ENCODE measurements at places on chromosomes 12 and 14.

- no peak for DNase-seq
Observed at GRCh38 chr12:110737532-110737931, 5.2 kb downstream of the PPP1CC start.

DNA sequence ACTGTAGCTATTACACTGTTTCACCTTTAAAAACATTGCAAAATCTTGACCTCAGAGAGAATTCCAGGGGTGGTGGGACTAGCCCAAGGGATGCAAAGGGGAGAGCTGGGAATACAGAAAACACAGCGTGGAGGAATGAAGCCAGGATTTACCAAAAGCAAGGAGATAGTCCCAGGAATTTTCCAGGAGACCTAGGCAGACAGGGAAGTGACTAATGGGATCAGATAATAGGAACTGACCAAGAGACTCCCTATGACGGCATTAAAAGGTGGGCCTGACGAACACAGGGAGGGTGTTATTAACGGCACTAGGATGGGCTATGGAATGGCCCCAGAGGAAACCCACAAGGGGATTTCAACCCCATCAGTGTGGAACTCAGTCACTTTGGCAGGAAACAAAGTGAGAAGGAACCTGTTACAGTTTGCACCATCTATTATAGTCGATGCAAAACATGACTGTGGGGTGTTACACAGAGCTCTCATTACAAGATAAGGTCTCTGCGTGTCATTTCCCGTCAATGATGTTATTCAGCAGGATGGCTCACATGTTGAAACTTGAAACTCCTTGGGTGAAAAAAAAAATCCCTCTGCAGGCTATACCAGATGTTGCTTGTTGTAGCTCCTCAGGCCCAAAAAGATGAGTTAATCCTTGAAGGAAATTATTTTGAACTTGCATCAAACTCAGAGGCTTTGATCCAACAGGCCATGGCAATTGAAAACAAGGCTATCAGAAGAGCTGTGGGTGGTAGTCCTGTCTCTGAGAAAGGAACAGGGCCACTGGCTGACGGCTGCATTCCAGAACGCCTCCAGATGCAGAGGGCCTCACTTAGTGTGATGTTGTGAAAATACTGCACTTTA, 58.7 kb downstream of the DRAM1 start:
- DNase-seq: no peak

DNA sequence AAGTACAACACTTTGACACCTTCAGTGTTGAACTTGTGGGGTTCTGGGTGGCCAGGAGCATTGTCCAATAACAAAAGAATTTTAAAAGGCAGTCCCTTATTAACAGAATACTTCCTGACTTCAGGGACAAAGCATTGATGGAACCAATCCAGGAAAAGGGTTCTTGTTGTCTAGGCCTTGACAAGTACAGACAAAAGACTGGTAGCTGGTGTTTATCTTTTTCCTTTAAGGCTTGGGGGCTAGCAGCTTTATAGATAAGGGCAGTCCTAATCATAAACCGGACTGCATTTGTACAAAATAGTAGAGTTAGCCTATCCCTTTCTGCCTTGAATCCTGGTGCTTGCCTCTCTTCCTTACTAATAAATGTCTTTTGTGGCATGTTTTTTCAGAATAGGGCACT, 27.4 kb downstream of the FAM177A1 start:
- DNase-seq: no peak

GRCh38 chr12:104566244-104566993, 109.7 kb downstream of the CHST11 start:
- no peak for DNase-seq

DNA sequence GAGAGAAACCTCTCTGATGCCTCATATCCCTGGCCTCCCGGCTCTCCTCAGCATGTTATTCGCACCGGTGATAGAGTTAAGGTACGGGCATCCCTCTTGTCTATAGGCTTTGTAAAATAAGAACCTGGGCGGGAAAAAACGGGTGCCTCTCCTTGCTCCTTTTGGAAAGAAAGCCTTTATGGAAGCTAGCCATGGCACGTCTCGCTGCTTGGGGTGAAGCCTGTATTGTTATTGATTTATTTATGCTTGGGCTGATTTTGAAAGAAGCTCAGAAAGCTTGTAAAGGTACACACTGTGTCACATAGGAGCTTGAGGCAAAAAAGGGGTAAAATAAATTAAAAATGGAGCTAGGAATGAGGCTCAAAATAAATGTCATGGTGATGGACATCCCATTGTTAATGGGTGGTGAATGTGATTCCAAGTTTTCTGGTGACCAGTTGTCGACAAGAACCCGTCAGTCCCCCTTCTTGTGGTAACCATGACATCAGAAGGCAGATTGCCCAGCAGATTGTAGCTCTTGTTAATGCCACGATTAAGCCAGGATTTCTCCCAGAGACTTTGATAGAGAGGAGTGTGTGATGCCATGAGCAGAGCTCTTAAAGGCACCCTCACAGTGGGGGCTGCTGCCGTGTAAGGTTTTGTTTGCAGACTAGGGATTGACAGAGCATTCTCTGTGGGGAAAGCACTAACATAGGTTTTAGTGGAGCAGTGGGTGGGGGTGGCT, 50.4 kb upstream of the ASPG start:
- DNase-seq: no peak

- DNase-seq: no peak
Observed at GRCh38 chr12:118574288-118574687, 197.9 kb downstream of the SUDS3 start.

GRCh38 chr14:58944343-58944967, 244.0 kb upstream of the DAAM1 start:
- peak; percentile 27 for DNase-seq

DNA sequence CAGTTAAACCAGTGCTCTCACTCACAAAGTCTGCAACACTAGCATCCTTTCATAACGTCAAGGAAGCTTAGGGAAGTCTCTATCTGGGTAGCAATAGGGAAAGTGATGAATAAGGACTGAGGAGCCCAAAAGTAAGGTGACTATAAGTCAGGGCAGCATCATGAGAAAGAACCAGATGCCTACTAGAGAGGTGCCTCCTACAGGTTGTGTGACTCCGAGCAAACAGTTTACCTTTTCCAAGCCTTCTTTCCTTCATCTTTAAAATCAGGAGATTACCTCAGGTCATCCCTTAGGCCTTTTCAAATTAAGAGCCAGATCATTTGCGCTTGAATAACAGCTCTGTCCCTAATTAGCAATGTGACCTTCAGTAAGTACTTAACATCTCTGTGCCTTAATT, 40.2 kb downstream of the RTN1 start:
- no peak for DNase-seq

- no peak for DNase-seq
Observed at GRCh38 chr14:52871606-52872005, 79.2 kb downstream of the FERMT2 start.

- no peak for DNase-seq
Observed at GRCh38 chr12:88720231-88720630, 140.0 kb upstream of the KITLG start.

DNA sequence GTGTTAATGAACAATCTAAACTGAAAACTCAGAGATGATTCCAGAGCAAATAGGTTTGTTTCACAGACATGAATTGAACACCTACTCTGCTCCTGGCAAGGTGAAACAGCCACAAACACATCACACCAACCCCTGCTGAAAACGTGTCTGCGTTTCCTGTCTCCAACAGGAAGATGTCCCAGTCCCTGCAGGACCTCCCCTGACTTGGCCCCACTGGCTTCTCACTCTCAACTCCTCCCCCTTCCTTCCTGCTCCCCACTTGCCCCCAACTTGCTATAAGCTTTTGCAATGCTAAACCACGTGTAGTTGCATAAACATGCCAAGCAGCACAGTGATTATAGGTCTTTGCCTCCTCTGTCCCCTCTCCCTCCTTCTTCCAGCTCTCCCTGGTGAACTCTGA, 567.6 kb downstream of the BCL11B start:
- DNase-seq: no peak

DNA sequence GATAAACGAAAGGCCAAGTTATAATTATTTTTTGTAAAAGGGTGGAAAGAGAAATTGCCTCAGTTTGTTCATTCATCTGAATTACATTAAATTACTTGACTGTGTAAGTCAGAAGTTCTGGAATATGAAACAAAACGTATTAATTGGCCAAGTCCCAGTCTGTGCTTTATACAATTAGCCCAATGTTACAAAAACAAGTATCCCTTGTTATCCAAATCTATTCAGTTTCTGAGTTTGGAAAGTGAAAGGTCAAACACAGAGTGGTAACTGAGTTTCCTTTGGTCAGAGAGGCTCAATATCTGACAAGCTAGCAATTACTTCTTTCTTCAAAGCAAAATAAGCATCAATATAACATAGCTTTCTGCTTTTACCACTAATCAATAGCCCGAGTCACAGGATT, 62.6 kb downstream of the SPPL3 start:
- DNase-seq: no peak

DNA sequence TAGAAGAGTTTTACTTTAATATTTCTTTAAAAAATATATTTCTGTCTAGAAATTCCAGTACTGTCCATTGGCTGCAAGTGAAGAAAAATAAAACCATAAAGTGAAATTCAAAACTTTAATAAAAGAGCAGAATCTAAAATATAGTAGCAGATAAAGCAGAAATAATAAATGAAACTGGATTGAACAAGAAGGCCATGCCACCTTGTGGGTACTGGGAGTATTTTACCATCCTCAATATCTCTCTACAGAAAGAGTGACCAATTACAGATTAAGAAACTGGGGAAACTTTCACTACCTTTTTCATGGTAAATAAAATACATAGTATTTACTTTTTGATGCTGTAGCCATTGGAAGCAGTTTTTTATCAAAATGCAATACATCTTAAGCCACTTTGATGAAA, 220.5 kb downstream of the BCAT1 start:
- DNase-seq: no peak

DNA sequence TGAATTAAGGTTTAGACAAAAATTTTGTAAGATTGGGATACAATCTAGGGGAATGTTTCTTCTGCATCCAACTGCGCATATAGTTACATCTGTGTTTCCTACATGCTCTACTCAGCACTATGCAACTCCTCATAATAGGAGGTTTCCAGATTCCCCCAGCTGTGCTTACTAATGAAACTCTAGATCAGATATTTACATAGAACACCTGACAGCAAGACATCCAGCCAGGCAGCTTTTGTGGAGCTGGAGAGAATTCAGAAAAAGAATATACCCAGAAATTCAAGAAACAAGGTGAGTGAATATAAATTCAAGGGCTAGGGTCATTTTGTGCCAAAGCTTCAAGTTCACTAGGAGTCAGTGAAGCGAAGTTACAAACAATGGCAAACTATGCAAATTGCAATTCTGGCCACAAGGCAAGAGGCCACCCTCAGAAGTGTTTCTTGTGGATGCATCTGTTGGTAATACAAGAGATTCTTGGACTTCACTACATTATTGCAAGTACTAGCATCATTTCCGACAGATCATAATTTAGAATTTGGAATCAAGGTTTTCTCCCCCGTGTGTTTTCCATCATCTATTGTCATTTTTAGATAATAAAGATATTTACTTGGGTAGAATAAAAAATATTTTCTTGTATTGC, 341.2 kb upstream of the NAV3 start:
- no peak for DNase-seq

- DNase-seq: no peak
Observed at GRCh38 chr12:25319233-25319984, 68.7 kb upstream of the KRAS start.

GRCh38 chr14:96508900-96509299, 6.7 kb downstream of the PAPOLA start:
- no peak for DNase-seq

DNA sequence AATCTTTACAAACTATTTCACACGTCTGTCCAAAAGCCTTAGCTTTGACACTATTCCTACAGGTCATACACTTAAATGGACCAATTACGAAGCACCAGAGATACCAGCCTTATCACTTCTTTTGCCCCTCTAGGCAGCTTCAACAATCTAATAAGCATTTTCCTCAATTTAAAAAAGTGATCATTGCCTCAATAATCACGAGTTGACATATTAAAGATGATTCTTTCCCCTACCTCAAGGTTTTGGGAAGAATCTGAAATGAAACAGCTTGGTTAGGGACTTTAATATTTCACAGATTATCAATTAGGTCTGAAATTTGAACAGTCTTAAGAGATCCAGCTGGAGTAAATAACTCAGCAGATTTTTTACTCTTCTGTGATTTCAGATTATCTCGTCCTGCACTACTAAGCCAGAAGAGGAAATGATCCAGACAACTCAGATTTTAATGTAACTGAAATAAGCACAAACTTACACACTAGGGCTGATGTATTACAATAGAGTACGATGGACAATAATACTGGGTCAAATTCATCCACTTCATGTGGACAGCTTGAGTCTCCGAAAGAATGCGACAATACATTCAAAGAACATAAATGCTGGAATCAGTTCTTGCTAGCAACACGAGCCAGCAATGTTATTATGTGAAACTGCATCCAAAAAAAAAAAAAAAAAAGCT, 15.9 kb downstream of the UBE2N start:
- DNase-seq: no peak

GRCh38 chr14:69318901-69319475, 59.0 kb downstream of the GALNT16 start:
- DNase-seq: no peak

GRCh38 chr14:91866511-91867295, 633 bp downstream of the TC2N start:
- DNase-seq: no peak

DNA sequence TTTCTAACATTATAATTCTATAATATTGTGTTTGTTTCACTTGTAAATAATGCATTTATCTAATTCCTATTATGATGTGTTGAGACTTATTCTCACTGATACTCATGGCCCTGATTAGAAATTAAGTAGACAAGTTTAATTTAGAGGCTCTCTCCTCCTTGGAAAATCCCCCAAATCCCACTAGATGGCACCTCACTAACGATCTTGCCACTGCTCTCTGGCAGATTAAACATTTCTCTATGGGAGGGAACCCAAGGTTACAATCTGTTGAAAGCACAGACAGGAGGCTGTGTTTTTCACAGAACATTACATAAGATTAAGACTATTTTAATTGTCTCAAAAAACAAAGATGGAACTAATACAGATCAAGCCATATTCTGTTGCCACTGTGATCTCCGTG, 318.7 kb downstream of the LRFN5 start:
- no peak for DNase-seq

- no peak for DNase-seq
Observed at GRCh38 chr12:10082117-10082874, 16.5 kb downstream of the CLEC1A start.

GRCh38 chr12:8655421-8655820, 7.2 kb downstream of the MFAP5 start:
- no peak for DNase-seq

DNA sequence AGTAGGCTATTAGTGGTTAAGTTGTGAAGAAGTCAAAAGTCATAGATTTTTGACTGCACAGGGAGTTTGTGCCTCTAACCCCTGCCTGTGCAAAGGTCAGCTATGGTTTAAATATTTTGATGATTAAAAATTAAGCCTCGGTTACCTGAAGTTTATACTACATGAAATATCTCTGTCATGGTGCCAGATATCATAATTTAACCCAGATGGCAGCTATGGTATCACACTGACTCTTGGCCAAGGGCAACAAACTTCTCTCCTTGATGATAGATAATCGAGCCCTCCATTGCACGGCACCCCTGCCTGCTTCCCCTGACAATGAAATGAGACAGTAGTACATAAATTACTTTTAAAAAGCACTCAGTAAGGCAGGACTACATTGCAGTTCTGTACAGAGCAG, 80.8 kb downstream of the SLC35F4 start:
- DNase-seq: no peak

GRCh38 chr12:77324763-77325468, 259.5 kb upstream of the E2F7 start:
- DNase-seq: peak; percentile 35
